HuH-7 (cell line): ENCODE measurements at places on chromosomes 11 and 22.

DNA sequence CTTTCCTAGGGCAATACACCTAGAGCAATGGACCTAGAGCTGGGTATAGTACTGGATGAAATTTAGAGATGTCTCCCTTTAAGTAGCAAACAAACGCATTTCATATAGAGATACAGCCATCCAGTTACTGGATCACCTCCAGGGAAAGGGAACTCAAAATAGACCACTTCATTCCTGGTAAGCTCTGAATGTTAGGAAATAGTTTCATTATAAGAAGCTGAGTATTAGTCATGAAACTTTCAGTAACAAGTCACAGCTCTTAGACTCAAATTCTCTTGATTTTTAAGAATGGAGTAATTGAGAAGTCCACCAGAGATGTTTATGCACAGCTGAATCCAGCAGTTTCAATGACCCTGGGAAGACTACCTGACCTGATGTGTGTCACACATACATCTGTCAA lies 221.9 kb downstream of the FAM76B start:
- no peak for DNase-seq

GRCh38 chr22:30423301-30423958 lies 2.1 kb upstream of the MTFP1 start:
- DNase-seq: peak; percentile 65

DNA sequence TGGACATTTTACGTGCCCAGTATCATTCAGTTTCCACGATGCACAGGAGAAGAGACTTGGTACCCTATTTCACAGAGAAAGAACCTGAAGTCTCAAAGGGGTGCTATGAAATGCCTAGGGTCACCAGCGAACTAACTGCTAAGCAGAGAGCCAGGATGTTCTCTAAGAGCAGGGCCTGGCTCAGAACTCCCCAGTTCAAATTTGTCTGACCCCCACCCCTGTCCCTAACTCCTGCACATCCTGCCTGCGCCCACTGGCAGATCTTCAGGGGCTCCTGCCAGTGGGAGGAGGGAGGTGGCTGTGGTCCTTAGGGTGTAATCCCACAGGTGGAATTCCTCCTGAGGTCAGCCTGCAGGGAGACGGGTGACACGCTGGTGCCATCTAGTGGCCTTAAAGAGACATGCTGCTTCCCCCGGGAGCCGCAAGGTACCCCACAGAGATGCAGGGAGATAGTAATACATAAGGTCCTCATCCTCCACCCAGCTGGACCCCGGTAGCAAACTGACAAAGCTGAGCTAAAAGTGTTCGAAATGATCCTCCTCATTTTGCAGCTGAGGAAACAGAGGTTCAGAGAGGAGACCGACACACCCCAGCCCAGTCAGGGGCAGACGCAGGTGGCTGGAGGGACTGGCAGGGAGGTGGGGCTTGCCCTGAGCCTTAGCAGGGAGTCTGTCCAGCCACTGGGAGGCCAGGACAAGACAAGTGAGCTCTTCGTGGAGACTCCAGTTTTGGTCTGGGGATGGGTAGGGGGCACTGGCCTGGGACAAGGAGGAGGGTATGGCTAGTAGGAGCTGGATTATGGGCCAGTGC lies 34.1 kb downstream of the MB start:
- peak; percentile 96 for DNase-seq

- no peak for DNase-seq
Measured at GRCh38 chr11:44791316-44791925, 64.7 kb downstream of the TSPAN18 start.
